ENCODE measurements at places on chromosomes 6 and 20.

DNA sequence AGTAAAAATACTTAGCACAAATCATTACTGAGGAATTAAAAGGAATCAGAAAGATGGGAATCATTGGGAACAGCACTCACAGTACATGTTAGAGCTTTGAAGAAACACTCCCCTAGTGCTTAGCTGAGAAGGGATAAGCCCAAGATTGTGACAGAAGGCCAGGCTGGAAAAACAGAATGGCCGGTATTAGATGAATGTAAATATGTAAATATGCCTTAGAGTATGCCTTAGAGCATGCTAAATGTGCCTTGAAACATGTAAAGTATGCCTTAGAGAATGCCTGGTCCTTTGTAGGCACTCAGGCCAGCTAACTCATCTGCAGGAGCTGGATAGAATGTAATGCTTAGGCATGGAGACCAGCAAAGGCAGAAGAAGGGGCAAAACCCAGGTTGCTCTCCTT, 10.6 kb upstream of the TENT5A start:
- no peak for DNase-seq

DNA sequence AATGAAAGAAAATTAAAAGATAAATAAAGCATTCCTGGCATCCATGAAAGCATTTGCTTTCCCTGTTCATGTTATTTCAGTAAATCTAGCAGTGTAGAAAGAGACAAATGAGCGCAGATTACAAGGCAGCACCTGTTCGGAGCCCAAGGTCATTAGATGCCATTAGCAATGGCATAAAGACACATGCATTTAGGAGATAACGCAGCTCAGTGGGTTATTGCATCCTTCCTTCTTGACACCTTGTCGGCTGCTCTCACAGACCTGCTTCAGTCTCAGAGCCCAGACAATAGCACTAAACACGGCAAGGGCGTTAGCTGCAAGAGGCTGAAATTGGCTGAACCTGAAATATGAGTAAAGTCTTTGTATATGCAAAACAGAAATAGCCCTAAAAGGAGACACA, 140.3 kb downstream of the ATXN1 start:
- no peak for DNase-seq

DNA sequence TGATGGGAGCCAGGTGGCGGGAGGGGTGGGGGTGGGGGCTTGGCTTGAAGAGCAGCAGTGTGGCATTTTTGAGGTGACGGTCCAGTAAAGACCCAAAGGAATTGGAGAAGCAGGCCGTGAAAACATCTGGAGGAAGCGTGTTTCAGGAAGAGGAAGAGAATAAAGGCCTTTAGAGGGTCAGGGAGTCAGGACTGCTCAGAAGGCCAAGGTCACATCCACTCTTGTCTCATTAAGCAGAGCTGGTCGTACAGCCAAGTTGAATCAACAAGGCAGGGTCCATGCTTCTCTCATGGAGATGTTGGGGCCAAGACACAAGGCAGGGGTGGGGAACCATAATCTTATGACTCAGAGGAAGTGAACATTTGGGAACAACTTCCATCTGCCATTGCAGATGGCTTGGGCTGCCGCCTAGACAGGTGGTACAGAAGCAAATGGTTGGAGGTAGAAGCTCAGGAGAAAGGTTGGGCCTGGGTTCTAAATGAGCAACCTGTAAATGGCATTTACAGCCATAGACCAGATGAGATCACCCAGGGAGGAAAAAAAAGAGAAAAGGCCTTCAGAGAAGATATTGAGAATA, 179.6 kb downstream of the TTLL2 start:
- DNase-seq = no peak

DNA sequence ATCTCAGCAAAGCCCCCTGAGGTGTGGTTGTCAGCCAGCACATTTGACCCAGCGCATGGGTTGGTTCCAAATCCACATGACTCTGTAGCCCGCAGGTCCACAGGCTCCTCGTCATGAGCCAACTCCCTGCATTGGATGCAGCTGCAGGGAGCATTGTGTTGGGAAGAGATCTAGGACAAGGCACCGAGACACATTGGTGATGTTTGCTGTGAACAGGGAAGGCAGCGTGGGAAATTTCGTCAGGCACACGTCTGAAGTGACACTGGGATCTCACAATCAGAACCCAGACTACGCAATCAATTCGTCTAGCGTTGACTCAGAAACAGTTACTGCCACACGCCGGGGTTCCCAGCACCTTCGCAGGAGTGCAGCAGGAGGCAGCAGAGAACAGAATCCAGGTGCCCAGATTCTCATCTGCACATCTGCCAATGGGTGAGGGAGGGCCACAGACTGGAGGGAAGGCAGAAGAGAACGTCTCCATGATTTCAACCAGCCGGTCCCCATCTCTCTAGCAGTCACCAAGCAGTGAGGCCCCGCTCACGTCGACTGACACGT, 177.0 kb downstream of the TTLL2 start:
- no peak for DNase-seq

Data from activated naive CD4-positive, alpha-beta T cell (primary cell).